Left lung (tissue), 14 donors: ENCODE measurements at places on chromosomes 6 and 20. TPM values are rescaled to one million over a fixed set of nuclear protein-coding genes. Genes with fewer than 3 reads are reported as not detected.

LHFPL5 gene
- polyA plus RNA-seq: not detected

TENT5A gene
- 11.9 TPM for polyA plus RNA-seq

MCUR1 gene
- 36.0 TPM for polyA plus RNA-seq

ANKRD6 gene
- 39.4 TPM for polyA plus RNA-seq

DNA sequence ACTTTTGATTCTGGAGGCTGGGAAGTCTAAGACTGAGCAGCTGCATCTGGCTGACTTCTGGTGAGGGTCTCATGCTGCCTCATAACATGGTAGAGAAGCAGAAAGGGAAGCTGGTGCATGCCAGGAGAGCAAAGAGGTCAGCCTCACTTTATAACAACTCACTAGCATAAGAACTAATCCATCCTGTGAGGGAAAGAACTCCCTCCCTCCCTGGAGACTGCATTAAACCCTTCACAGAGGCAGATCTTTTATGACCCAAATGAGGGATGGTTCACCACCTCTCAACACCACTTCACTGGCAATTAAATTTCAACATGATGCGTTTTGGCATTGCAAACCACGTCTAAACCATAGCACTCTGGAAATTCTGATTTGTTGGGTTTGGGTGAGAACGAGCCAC lies 33.9 kb downstream of the STXBP5 start:
- no peak overlapping the region for H3K27ac ChIP-seq
- no peaks in the 10 kb centered on the region for H3K27me3 ChIP-seq
- H3K4me1 ChIP-seq: no peaks in the 10 kb centered on the region
- H3K4me3 ChIP-seq: no peak overlapping the region
- peaks cover 19% of the 10 kb centered on the region for H3K36me3 ChIP-seq

- H3K4me3 ChIP-seq: no peak overlapping the region
- no peaks in the 10 kb centered on the region for H3K4me1 ChIP-seq
- no peaks in the 10 kb centered on the region for H3K27me3 ChIP-seq
- no peak overlapping the region for H3K27ac ChIP-seq
- H3K36me3 ChIP-seq: no peaks in the 10 kb centered on the region
These were observed 198.6 kb upstream of the NT5E start for GRCh38 chr6:85251300-85251699.

DNA sequence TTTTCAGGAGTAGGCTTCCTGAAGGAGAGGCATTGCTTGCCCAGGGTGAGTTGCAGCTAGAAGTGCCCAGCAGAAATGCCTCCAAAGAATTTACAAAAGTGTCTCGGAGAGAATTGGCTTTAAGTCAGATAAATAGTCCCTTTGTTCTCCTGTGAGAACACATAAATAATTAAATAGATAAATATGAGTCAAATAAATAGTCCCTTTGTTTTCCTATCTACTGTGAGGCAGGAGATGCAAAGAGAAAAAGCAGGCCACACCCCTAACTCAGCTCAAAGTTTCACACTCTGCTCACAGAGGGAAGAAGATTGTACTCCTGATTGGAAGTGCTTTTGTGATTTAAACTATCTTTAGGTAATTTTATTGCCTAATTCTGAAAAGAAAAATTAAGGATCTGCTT lies 180.7 kb upstream of the PRSS16 start:
- H3K27ac ChIP-seq: no peak overlapping the region
- H3K4me1 ChIP-seq: no peaks in the 10 kb centered on the region
- no peak overlapping the region for H3K4me3 ChIP-seq
- DNase-seq: no peak
- H3K27me3 ChIP-seq: no peaks in the 10 kb centered on the region

DNA sequence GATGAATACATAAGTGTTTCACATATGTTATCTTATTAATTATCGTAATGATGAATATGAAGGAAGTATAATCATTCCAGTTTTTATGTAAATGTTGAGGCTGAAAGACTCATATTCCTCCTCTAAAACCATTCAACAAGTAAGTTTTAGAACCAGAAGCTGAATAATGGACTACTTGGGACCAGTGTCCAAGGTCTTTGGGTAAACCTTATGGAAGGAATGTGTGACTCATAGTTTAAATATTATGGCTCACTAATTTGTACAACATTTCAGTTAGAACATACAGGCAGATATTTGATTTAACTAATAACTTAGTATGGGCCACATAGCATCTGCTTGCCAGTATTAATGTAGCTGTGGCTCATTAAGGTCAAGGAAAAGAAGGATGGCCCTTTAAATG lies 209.6 kb downstream of the TFAP2B start:
- H3K27me3 ChIP-seq: no peaks in the 10 kb centered on the region
- no peak overlapping the region for H3K27ac ChIP-seq
- no peaks in the 10 kb centered on the region for H3K36me3 ChIP-seq
- H3K4me3 ChIP-seq: no peak overlapping the region

DNA sequence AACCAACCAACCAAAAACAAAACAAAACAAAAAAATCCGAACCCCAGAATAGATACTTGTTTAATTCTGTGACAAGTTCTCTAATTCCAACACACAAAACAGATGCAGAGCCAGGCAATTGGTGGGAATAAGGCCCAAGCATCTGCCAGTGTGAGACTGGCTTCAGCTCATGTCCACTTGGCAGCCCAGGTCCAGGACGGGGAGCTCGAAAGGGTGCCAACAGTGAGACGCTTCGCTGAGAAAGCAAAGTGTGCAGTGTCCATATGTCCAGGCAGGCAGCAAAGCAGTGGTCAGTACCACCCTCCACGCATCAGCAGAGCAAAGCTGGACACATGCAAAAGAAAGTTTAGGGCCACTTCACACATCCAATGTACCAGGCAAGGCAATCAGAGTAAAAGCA lies 102.9 kb downstream of the RALGAPA2 start:
- no peak for DNase-seq
- H3K27me3 ChIP-seq: no peaks in the 10 kb centered on the region
- H3K27ac ChIP-seq: no peak overlapping the region
- no peak overlapping the region for H3K4me3 ChIP-seq

GRCh38 chr6:69180361-69181067 lies 545.4 kb downstream of the ADGRB3 start:
- no peaks in the 10 kb centered on the region for H3K4me1 ChIP-seq
- H3K27me3 ChIP-seq: no peaks in the 10 kb centered on the region
- no peak for DNase-seq
- no peaks in the 10 kb centered on the region for H3K36me3 ChIP-seq

DNA sequence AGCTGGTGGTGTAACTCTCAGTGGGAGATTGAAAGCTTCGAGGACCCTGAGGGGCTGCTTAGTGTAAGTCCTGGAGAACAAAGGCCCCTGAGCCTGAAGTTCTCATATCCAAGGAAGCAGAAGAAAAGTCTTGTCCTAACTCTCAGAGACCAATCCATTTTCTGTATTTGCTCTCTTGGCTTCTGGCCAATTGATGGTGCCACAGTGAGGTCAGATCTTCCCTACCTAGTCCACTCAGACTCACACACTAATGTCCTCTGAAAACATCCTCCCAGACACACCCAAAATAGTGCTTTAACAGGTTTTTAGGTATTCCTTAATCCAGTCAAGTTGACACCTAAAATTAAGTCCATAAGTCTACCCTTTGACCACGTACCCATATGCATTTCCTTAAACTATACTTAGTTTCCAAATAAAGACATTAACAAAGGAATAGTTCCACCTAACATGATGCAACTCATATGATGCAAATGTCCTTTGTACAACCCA lies 29.4 kb downstream of the ZNF292 start:
- peaks cover 17% of the 10 kb centered on the region for H3K36me3 ChIP-seq
- DNase-seq: no peak
- no peak overlapping the region for H3K4me3 ChIP-seq
- no peak overlapping the region for H3K27ac ChIP-seq

GRCh38 chr6:84459401-84459800 lies 232.0 kb upstream of the CEP162 start:
- no peak overlapping the region for H3K4me3 ChIP-seq
- no peak for DNase-seq
- no peaks in the 10 kb centered on the region for H3K27me3 ChIP-seq
- H3K36me3 ChIP-seq: no peaks in the 10 kb centered on the region
- no peak overlapping the region for H3K27ac ChIP-seq

GRCh38 chr6:51792273-51793030 lies 295.0 kb downstream of the PKHD1 start:
- H3K27me3 ChIP-seq: no peaks in the 10 kb centered on the region
- H3K4me3 ChIP-seq: no peak overlapping the region
- H3K36me3 ChIP-seq: no peaks in the 10 kb centered on the region
- no peak for DNase-seq
- no peaks in the 10 kb centered on the region for H3K4me1 ChIP-seq
- no peak overlapping the region for H3K27ac ChIP-seq

GRCh38 chr6:117684749-117685148 lies 9.5 kb downstream of the NUS1 start:
- H3K36me3 ChIP-seq: peaks cover 6% of the 10 kb centered on the region
- H3K27ac ChIP-seq: no peak overlapping the region
- DNase-seq: no peak
- H3K4me1 ChIP-seq: peaks cover 9% of the 10 kb centered on the region

GRCh38 chr20:995170-995569 lies 6.9 kb downstream of the RSPO4 start:
- H3K27ac ChIP-seq: no peak overlapping the region
- H3K27me3 ChIP-seq: no peaks in the 10 kb centered on the region
- no peaks in the 10 kb centered on the region for H3K4me1 ChIP-seq
- no peak overlapping the region for H3K4me3 ChIP-seq

- no peak overlapping the region for H3K27ac ChIP-seq
- no peak for DNase-seq
- H3K36me3 ChIP-seq: no peaks in the 10 kb centered on the region
- H3K27me3 ChIP-seq: no peaks in the 10 kb centered on the region
These were observed 66.5 kb downstream of the REV3L start for GRCh38 chr6:111416529-111416928.

- no peaks in the 10 kb centered on the region for H3K36me3 ChIP-seq
- no peaks in the 10 kb centered on the region for H3K4me1 ChIP-seq
- H3K27me3 ChIP-seq: peaks cover 15% of the 10 kb centered on the region
- DNase-seq: no peak
- no peak overlapping the region for H3K4me3 ChIP-seq
- H3K27ac ChIP-seq: no peak overlapping the region
These were observed 56.0 kb downstream of the IRF4 start for GRCh38 chr6:447381-448165.
